Chondrocyte (in vitro differentiated cells): ENCODE measurements at places on chromosomes 6 and 20. TPM values are rescaled to one million over a fixed set of nuclear protein-coding genes. Genes with fewer than 3 reads are reported as not detected.

The OLIG3 gene
- not detected in 3 replicates for total RNA-seq

DNA sequence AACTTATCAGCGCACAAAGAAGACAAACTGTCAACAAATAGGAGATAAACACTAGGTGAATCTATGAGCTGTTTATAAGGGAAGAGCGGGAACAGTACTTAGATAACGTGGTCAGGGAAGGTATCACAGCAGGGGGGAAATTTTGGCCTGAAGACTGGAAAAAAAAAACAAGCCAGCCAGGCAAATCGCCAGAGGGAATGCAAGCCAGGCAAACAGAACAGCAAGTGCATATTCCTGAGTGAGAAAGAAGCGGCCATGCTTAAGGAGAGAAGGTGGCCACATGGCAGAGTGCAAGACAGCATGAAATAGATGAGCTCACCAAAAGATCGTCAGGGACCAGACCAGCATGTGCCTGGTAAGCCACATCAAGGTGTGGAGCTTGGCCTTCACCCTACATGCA, 466.5 kb upstream of the ARID1B start:
- DNase-seq, result no peak

DNA sequence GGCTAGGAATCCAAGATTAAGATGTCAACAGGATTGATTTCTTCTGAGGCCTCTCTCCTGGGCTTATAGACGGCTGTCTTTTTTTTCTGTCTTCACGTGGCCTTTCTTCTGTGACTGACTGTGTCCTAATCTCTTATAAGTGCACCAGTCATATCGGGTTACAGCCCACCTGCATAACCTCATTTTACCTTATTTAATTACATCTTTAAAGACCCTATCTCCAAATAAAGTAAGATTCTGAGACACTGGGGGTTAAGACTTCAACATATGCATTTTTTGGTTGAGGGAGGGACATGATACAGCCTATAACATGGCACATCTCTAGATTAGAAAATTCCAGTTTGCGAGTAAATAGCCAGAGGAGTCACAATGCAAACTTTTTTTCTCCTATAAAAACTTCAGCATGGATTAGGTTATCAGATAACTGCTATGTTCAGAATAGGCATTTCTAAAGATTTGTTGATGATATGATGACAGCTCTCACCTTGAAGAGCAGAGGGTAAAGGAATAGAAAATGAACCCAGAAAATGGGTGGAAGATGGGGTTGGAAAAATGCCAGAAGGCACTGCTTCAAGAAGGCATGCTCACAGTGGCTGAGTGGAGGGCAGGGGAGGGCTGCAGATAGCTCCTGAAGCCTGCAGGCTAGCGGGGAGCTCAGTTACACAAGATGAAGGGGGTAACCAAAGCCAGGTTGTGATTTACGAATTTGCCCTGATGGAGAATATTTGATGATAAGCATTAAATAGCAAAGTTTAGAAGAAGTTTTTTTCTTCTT, 8.7 kb upstream of the PDE7B start:
- no peak for DNase-seq

DNA sequence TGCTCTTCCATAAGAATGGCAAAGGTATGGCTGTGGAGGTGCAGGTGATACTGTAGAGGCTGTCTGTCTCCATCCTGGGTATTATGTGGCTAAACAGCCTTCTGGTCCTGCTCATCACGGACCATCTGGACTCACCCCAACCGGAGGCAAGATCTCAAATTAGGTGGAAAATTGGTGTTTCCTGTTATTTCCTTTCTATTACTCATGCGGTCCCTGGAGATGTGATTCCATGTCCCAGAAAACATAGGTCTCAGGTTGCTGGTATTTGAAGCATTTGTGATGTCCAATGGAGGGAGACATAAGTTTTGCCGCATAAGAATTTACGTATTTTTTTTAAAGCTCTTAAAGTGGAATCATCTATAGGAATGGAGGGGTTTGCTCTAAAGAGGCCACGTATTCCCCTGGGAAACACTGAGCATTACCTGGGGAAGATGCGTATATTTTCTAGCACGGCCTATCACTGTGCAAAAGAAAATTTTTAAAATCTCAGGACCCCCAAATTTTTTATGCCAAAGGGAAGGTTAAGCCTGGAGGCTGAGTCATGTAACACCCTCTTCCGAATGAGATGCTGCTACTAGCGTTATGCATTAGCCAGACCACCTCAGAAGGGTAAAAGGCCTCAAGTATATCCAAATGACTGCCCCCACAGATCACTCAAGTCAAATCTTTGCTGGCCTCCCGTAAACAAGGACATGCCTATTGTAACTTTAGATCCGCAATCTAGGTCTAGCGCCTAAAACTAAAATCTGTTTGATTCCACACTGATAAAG, 22.4 kb upstream of the PBOV1 start:
- no peak for DNase-seq

DNA sequence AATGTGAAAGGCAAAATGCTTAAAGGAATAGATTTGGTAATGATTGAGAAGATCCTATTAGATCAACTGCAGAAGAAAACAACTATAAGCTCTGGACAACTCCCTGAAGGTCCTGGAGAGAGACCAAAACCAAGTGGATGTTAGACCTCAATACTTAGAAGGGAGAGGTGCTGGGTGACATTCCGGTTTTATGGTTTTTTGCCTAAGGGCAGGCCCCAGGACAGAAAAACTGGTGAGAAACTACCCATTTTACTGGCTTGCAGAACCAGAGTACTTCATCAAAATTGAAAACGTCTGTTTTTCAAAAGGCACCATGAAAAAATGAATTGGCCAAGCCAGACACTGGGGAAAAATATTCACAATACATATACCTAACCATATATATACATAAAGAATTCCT, 26.3 kb downstream of the SAMHD1 start:
- DNase-seq, result no peak

DNA sequence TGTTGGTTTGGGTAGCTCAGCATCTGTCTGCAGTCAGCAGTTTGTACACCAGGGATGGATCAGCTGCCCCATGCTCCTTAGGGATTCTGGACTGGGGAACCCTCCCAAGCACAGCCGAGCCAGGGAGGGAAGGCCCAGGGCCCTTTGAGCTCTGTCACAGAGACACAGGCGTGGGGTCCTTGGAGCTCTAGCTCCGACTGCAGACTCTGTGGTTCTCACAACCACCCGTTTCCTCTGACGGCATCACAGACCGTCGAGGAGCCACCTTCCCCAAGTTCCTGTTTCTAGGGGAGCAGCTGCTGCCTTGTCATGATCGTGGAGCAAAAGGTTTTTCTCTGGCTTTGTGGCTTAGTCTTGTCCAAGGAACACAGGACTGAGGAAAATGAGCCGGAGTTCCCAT, at the start of gene SLA2:
Gene SLA2, minus strand, starts transcription at position 199 of the 400 bp plus-strand sequence. CDS start 4,861 bp downstream, outside the sequence.
- no peak for DNase-seq

DNA sequence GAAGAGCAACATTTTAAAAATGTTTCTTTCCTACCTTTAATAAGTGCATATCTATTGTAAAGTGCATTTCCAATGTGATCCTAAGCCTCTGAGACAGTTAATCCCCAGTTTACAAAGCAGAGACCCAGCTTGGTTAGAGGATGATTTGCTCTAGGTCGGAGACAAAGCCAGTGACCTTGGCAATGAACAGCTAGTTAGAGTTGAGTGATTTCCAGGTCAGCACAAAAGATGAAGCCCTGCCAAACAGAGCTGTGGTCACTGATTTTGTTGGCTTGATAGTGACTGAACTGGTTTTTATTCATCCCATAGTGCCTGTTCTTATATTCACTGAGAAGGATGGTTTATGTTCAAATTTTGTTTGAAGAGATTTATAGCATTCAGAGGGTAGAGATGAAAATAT, 56.6 kb upstream of the CD83 start:
- DNase-seq, result no peak
